ELF-1 (cell line): ENCODE measurements at places on chromosomes 3 and 15.

DNA sequence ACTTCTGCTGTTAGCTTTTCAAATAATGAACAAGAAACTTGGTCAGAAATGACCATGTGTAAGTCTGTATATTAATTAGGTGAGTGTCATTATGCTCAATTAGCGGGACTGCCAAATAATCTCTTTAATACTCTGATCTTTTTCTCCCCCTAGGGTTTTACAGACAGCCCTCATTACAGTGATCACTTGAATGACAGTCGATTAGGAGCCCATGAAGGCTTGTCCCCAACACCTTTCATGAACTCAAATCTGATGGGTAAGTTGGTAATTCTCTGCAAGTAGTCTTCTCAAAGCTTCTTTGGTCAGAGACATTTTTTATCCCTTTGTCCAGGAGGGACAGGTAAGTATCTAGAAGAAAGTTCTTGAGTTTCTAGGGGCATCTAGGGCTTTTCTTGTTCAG is 173.2 kb downstream of the TCF12 start:
- no peak for DNase-seq

DNA sequence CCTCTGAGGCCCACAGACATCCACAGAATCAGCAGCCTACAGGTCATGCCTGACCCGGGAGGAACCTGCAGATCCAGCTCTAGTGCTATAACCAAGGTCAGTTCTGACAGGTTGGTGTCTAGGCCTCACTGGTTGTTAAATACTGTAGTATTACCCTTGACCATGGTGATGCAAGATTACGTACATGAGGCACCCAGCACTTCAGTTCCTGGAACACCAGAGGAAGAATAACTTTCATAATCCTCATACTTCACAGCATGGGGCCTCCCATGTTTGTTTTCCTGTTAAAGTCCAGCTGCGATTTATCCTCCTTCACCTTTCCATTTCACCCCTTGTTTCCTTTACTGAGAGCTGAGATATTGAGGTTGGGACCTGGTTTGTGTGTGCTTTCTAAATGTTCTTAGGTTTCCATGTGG is 34.4 kb upstream of the GLCE start:
- DNase-seq: no peak

DNA sequence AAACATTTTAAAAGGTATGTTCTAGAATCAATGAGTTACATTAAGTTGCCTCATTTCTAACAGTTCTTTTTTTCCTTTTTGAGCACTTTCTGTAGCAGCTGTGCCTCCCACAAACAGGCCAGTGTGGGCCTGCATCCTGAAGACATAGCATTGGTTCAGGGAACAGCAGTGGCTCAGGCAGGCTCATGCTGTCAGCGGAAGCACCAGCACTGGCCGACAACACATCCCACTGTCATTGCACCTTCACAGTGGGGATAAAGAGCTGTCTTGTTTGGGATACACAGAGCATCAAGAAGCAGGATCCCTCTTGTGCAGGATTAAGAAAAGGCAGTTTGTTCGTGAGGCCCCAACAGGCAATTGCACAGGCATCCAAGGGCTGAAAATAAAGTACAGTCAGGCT is 123.3 kb downstream of the MOBP start:
- no peak for DNase-seq

DNA sequence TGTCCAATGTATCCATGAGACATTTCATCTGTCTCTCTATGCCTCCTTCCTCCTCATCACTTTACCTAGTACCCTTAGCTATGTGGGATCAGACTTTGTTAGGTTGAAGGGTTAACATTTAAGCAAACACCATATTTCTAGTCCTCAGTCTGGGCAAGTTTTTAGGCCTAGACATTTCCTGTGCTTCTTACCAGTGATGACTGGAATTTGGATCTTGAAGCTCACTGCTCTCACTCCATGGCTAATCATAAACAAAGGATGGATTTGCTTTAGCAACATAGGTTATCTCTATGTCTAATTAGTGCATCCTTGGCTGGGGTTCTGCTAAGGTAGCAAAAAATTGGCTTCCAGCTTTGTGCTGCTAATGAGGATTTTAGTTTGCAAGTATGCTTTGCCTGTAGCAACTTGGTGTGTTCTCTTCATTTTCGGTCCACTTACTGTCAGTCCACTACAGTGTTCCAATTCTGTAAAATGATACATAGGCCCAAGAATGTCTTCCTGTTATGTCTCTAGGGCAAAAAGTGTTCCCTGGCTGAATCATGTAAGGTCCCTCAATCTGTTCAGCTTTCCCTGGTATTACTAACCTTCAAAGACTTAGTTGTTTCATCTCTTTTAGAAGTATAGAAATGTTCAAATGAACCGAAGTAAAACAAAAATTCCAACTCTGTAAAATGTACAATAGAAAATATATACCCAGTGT is 615.4 kb downstream of the CADM2 start:
- DNase-seq: no peak

- no peak for DNase-seq
These were observed 344.6 kb downstream of the GBE1 start for GRCh38 chr3:81416812-81417211.

DNA sequence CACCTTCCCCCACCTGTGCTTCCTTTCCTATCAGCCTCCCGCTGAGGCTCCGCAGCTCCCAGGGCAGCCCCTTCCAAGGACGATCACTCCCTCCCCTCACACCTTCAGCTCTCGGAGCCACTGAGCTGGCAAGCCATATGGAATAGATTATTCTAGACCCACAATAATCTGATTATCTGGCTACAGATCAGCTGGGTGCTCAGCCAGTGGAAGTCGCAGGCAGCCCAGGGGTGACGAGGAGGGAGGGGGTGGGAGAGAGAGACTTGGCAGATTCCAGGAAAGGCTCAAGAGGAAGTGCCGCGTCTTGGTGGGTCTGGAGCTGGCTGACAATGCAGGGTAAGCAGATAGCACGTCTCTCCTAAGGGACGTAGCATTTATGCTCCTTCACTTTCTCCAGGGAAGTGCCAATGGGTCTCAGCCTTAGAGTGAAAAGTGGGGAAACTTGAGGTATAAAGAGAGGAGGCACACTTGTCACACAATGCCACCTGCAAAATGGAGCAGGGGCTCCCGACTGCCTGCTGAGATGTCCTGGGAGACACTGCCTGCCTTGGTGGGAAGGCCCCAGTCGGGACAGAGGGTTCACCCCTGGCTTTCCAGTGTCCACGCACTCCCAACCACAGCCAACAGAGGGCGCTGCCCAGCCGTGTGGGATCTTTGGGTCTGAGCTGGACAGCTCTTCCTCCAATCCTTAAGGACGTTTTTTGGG is 9.4 kb upstream of the MESP1 start:
- peak; percentile 93 for DNase-seq

DNA sequence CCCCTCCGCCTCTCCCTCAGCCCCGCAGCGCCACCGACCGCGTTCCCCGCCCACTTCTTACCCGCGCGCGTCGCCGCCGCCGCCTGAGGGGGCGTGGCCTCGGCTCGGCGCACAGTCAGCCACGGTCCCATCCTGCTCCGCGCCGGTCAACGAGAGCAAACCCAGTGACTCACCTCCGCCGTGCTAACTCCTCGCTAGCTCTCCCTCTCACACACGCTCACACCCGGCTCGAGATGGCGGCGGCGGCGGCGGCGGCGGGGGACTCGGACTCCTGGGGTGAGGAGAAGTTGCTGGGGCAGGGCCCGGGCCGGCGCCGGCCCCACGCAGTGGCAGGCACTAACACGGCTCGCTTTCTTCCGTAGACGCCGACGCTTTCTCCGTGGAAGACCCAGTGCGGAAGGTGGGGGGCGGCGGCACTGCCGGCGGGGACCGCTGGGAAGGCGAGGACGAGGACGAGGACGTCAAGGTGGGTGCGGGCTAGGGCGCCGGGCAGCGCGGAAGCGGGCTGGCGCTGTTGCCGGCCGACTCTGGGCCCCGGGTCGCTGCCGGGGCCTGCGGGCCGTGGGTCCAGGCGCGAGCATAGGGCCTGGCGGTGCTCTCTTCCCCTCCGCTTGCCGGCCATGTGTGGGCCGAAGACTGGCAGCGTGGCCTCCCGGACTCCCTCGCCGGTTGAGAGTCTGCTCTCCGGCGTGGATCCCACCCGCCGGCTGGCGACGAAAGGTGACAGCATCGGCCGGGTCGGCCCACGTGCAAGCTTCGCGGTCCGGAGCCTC is at the start of gene EIF3J:
TSS of gene EIF3J (plus strand) at position 186 of the 773 bp plus-strand sequence. CDS start at position 234, 48 bp downstream.
- DNase-seq: peak; percentile 96

DNA sequence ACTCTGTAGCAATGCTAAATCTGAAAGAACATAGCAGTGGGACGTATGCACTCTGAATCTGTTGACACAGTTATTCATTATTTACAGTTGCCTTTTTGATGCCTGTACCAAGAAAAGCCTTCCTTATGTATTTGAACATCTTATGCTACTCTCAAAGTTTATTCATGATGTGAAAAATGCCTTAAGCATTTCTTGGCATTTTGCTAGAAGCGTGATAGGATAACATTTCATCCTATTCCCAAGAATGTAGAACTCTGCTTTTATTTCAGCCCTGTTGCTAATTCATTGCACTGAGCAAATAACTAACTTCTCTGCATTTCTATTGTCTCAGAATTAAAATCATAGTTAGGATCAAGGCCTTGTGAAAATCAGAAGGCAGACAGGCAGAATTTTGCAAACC is 105.5 kb downstream of the STRIT1 start:
- DNase-seq: no peak

- no peak for DNase-seq
These were observed 597.2 kb upstream of the AGTR1 start for GRCh38 chr3:148100476-148100875.

GRCh38 chr15:72169236-72169920 is 28.2 kb downstream of the GRAMD2A start:
- DNase-seq: no peak

GRCh38 chr3:171950373-171950772 is 89.0 kb upstream of the FNDC3B start:
- peak; percentile 89 for DNase-seq

DNA sequence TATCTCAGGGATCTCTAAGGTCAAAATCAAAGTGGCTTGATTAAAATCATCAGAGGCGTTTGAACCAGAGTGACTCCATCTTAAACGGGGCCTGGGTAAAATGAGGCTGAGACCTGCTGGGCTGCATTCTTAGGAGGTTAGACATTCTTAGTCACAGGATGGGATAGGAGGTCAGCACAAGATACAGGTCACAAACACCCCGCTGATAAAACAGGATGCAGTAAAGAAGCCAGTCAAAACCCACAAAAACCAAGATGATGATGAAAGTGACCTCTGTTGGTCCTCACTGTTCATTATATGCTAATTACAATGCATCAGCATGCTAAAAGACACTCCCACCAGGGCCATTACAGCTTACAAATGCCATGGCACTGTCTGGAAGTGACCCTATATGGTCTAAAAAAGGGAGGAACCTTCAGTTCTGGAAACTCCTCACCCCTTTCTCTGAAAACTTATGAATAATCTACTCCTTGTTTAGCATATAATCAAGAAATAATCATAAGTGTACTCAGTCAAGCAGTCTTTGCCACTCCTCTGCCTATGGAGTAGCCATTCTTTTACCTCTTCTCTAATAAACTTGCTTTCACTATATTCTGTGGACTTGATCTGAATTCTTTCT is 143.3 kb upstream of the SLCO3A1 start:
- DNase-seq: peak; percentile 10

GRCh38 chr3:190175490-190175889 is 54.8 kb upstream of the P3H2 start:
- DNase-seq: no peak

DNA sequence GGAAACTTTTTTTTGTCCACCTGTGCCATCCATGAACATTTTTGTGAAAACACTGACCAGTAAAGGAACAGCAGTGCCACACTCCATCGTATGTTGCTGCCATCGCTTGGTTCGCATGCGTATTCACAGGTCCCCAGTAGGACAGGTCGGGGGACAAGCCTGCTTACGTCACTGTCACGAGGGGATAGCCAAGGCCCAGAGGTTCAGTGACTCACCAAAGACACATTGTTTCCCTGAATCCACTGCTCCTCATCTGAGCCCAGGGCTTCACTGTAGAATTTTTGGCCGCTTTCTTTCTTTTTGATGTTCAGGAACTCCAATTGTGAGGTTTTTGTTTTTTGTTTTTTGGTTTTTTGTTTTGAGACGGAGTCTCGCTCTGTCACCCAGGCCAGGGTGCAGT is 5.9 kb downstream of the ADPRH start:
- DNase-seq: no peak

DNA sequence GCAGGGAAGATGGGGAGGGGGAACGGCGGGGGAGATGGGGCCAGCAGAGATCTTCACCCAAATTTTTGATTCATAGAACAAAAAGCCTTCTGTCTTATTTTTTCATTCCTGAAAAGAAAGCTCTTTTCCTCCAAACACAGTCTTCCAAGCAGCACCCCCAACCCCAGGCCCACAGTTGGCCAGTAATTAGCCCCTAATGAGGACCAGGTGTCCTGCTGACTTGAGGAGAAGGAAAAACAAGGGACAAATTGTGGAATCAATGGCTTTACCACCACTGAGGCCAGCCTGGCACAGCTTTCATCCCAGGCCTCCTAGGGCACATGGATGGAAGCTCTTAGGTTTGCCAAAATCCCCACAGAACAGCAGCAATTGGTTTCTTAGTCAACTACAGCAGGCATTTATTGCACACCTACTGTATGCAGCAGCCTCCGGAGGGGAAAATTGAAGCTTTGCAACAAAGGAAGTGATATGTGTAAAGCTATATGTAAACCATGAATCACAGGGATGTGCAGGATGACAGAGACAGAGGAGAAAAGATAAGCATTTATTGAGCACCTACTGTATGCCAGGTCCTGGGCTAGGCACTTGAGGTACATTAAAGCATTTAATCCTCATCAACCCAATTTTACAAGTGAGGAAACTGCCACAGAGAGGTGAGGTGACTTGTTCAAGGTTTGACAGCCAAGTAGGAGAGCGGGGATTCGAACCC is 199.5 kb downstream of the TBC1D2B start:
- no peak for DNase-seq

DNA sequence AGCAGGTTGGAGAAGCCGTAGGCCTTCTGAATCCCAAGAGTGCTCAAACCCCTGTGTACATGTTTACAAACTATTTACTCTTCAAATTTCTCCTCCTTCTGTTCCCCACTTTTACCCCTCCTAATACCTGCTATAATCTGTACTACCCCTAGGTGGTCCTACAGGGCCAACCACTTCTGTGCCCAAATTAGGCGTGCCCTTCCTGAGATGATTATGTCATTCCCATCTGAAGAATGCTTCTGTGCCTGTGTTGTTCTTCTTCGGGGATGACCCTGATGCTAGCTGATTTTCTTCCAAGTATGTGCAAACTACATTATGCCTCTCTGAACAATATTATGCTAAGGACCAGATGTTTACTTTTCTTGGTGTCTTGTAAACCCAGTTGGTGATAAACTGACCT is 20.5 kb downstream of the RBP2 start:
- DNase-seq: peak; percentile 14

- DNase-seq: no peak
These were observed 254.5 kb upstream of the RARB start for GRCh38 chr3:25173606-25174005.

GRCh38 chr15:83358972-83359564 is 74.6 kb upstream of the BNC1 start:
- no peak for DNase-seq

- no peak for DNase-seq
These were observed 5.2 kb downstream of the LCMT2 start for GRCh38 chr15:43325039-43325684.

GRCh38 chr3:134255404-134255803 is 4.7 kb upstream of the RYK start:
- DNase-seq: no peak
